ENCODE measurements at places on chromosomes 2 and 18. TPM values are rescaled to one million over a fixed set of nuclear protein-coding genes. Genes with fewer than 3 reads are reported as not detected.

The LRATD1 gene
- 2.9 TPM for total RNA-seq

The SLC9A2 gene
- not detected for total RNA-seq

The LMAN2L gene
- 11.7 TPM for total RNA-seq

GRCh38 chr2:235951982-235952381, 216.2 kb downstream of the GBX2 start:
- DNase-seq, result no peak

All from left cardiac atrium (tissue), 4 donors.